ENCODE measurements at places on chromosomes 2 and 18.

GRCh38 chr2:1829796-1830195 is 85.5 kb upstream of the PXDN start:
- H3K27me3 ChIP-seq, result peaks cover 3% of the 10 kb centered on the region
- no peaks in the 10 kb centered on the region for H3K36me3 ChIP-seq
- no peaks in the 10 kb centered on the region for H3K4me1 ChIP-seq
- no peak overlapping the region for H3K4me3 ChIP-seq

- no peak overlapping the region for H3K27ac ChIP-seq
- H3K4me1 ChIP-seq, result no peaks in the 10 kb centered on the region
- H3K27me3 ChIP-seq, result no peaks in the 10 kb centered on the region
- H3K4me3 ChIP-seq, result no peak overlapping the region
- H3K36me3 ChIP-seq, result no peaks in the 10 kb centered on the region
- no peak for DNase-seq
Measured at GRCh38 chr2:191086706-191087105, 64.1 kb downstream of the STAT4 start.

- no peaks in the 10 kb centered on the region for H3K27me3 ChIP-seq
- H3K36me3 ChIP-seq, result no peaks in the 10 kb centered on the region
- no peak for DNase-seq
- no peak overlapping the region for H3K4me3 ChIP-seq
- peaks cover 7% of the 10 kb centered on the region for H3K4me1 ChIP-seq
Measured at GRCh38 chr2:119263656-119264055, 40.0 kb downstream of the STEAP3 start.

DNA sequence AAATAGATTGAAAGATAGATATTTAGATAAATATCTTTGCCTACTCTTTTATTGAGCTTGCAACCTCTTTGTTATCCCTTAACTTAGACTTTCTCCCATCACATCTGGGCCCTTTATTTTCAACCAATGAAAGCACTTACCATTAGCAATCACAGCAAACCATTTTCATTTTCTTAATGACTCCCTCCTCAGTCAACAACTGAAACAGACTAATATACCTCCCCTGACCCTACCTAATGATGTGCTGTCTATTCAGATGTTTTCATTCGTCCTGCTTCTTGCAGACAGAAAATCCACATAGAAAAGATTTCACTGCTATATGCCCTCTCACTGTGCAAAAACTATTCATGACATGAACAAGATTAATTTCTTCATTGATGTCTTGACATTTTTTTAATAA is 154.4 kb downstream of the VWC2L start:
- H3K27ac ChIP-seq, result no peak overlapping the region
- no peaks in the 10 kb centered on the region for H3K36me3 ChIP-seq
- no peak for DNase-seq
- no peak overlapping the region for H3K4me3 ChIP-seq
- H3K4me1 ChIP-seq, result no peaks in the 10 kb centered on the region

- no peaks in the 10 kb centered on the region for H3K27me3 ChIP-seq
- H3K36me3 ChIP-seq, result no peaks in the 10 kb centered on the region
- DNase-seq, result no peak
- H3K27ac ChIP-seq, result no peak overlapping the region
- peaks cover 4% of the 10 kb centered on the region for H3K4me1 ChIP-seq
Measured at GRCh38 chr2:15152382-15152781, 408.8 kb downstream of the NBAS start.
